Kidney glomerular epithelial cell (primary cell): ENCODE measurements at places on chromosomes 5 and 9.
A peak's percentile ranks its signal among the peaks of the same experiment; 100 is the strongest.

- peak; percentile 31 for DNase-seq
Observed at GRCh38 chr5:166883016-166883415, 1408.4 kb upstream of the WWC1 start.

- DNase-seq = no peak
Observed at GRCh38 chr5:88724201-88724600, 158.8 kb downstream of the MEF2C start.

GRCh38 chr9:90926936-90927335 lies 125.3 kb downstream of the SYK start:
- no peak for DNase-seq

DNA sequence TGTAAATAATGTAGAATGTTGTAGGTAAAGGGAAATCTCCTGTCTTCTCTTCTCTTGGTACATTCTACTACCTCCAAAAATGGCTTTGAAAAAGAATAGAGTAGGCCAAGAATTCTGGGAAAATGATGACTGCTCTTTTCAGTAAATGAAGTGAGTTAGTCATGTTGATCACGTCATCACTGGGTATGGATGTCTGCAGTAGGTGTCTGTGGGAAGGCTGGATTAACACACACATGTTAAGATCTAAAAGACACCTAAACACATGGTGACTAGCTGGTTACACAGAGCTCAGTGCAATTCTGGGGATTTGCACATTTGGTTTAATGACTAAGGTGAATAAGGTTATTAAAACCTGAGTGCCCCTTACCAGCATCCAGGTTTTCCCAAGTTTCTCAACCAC lies 161.5 kb downstream of the CEP120 start:
- DNase-seq = no peak

DNA sequence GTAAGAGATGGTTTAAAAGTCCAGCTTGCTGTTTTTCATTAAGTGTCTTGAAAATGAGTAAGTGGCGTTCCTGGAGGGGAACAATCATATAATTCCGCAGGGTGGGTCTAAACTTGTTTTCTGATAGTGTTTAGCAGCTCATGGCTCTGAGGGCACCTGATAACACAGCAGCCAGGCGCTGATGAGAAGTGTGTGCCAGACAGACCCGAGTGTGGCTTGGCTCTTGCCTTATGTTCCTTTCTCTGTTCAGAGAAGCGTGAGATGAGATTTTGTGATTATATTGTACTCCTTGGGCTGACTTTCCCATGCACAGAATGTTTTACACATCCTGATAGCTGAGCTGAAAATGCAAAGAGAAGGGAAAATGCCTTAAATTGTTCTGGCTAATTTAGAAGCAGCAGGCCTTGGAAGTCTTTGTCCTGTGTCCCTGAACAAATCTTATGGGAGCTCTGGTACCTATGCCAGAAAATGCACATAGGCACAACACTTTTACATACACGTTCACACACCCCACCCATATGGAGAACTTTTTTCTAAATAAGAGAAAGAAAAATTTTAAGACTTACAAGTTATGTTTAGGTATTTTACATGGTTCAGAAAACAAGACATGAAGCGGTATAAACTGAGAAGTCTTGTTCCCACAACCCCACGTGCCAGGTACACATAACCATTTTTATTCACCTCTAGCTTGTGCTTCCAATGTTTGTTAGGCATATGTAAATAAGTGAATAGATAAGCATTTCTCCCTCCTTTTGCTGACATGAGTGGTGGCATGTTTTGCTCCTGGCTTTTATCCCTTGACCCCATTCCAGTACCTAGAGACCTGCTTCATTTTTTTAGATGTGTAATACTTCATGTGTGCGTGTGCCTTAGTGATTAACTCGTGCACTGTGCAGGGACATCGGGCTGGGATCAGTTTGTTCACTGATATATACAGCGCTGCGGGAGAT lies 152.2 kb upstream of the OTULINL start:
- no peak for DNase-seq

GRCh38 chr5:56059854-56060253 lies 65.1 kb upstream of the IL6ST start:
- no peak for DNase-seq

DNA sequence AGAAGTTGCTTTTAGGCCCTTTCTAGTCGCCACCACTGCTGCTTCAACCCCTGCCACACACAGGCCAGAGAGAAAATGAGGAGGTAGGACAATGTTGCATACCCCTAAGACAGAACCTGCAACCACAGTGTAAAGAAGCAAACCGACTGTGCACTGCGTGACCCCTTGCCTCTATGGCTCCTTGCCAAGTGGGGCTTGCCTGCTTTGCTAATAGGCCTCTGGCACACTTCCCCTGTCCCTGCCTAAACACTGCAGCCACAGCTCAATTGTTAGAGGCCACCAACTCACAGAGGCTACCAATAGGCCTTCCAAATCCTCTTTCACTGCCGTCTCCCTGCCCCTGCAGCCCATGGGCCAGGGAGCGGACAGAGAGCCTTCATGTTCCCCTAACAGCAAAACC lies 280.1 kb downstream of the CDH10 start:
- no peak for DNase-seq

- no peak for DNase-seq
Observed at GRCh38 chr9:133405508-133406438, 12.0 kb downstream of the REXO4 start.

GRCh38 chr9:81375187-81376100 lies 313.9 kb downstream of the TLE1 start:
- no peak for DNase-seq
